ENCODE measurements at places on chromosomes 13 and 19.

- no peak for DNase-seq
These were observed 88.4 kb upstream of the ZNF492 start for GRCh38 chr19:22545751-22546150.

GRCh38 chr13:45595965-45596364 is 19.6 kb downstream of the ERICH6B start:
- DNase-seq, result no peak

- DNase-seq, result peak; percentile 69
These were observed at the start of gene ZFP82 for GRCh38 chr19:36418287-36419001. Gene ZFP82, minus strand, starts transcription at chr19:36418644. Its CDS starts 8,855 bp downstream, at chr19:36409789.

- no peak for DNase-seq
These were observed 52.5 kb upstream of the GAS6 start for GRCh38 chr13:113916330-113916815.

GRCh38 chr13:102993348-102993747 is 72.9 kb downstream of the SLC10A2 start:
- DNase-seq, result no peak

GRCh38 chr19:48351341-48351752 is 12.4 kb downstream of the TMEM143 start:
- peak; percentile 77 for DNase-seq

DNA sequence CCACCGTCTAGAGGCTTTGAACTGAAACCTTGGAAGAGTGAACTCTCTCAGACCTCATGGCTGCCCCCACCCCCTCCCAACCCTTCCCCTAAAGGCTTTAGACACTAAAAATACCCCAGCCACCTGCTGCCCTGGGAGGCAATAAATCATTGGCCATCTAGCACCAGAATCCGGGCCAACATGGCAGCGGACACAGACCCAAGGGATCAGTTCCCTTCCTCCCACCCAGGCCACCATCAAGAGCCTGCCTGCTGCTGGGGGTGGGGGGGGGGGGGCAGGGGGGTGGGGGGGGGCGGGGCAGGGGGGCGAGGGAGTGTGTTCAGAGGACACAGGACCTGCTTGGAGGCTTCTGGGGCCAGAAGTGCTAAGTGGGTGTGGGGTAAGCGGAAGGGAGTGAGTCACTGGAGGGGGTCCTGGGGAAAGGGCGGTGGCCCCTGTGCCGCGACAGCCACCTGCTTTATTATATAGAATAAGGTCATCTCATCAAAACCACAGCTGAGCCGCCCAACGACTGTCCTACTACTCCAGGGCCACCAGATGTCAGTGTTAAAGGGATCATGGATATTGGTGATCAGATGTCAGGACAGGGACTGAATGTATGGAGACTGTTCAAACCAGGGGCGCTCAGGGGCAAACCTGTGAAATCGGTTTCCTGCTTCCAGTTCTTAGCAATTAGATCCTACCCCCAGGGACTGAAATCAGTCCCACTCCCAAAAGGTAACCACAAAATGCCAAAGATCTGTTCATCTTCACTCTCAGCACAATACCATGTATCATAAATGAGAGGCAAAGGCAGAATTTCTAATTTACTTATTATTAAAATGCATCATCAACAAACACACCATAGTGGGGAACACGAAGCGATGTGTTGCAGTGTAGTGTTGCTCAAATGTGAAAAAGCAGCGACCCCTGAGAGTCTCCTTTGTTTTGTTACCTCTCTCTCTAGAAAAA is 24.3 kb downstream of the ARL11 start:
- no peak for DNase-seq

DNA sequence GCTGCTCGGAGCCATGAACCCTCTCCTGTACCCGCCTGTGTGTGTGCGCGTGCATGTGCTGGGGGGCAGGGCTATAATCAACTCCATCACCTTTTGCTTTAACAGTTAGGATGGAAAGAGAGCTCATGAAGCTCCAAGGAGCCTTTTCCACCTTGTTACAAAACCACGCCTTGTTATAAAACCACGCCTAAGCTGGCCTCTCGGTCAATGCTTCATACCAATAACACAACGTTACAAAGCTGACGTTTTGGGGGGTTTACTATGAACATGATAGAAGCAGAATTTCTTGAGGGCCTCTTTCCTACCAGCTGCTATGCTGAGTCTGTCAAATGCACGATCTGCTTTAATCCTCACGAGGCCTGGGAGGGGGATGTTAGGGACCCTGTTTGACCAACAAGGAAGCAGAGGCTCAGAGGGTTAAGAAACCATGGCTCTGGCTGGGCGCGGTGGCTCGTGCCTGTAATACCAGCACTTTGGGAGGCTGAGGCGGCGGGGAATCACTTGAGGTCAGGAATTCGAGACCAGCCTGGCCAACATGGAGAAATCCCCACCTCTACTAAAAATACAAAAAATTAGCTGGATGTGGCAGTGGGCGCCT is 11.9 kb downstream of the CAPS start:
- DNase-seq, result no peak

DNA sequence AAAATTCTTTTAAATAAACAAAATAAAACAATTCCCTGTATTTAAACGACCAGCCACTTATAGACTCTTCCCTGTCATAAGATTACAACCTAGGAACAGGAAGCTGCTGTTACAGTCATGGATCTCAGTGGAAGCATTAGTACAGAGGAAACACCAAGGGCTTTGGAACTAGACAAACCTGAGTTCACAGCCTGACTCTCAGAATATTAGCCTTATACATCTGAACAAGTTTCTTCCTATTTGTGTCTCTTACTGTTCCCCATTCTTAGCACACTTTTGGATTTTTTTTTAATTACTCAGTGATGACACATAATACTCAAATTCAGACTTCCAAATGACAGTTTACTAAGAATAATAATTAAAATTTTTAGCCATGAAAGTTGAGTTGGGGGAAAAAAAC is 46.1 kb downstream of the ZDHHC20 start:
- no peak for DNase-seq

GRCh38 chr19:48392860-48393558 is 459 bp upstream of the GRIN2D start:
- DNase-seq, result no peak

GRCh38 chr13:110347535-110348308 is 40.6 kb downstream of the COL4A2 start:
- no peak for DNase-seq

DNA sequence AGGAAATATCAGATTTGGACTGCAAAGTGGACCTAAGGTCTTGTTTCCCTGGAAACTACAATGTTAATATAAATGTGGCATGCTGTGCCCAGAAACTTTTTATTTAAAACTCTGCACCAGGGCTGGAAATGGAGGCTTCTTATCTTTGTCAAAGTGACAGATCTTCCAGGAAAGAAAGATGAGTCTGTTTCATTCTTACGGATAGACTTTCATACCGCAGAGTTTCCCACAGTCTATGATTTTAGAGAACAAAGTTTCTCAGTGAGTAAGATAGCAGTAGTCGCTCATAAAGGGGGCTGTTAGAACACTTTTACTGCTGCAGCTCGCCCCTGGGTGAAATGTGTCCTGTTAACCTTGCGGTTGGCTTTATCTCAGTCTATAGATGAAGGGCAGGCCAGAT is 6.7 kb downstream of the CLEC11A start:
- no peak for DNase-seq

DNA sequence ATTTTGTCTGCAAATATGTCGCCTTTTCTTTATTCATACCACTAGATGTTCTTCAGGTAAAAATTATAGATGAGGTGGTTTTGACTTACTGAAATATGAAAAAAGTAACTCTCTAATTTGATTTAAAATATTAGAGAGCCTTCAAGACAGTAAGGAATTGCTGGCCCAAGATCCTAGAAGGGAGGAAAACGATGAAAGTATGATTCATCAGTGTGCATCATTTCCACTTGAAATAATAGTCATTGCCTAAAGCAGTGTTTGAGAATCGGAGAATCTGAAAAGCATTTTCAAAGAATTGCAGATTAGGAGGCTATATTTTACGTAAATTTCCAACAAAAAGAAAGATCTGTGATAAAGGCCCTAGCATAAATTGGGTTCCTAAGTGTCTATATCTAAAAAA is 1707.9 kb upstream of the PRR20A start:
- no peak for DNase-seq

GRCh38 chr13:38180126-38180525 is 169.5 kb upstream of the UFM1 start:
- DNase-seq, result no peak

DNA sequence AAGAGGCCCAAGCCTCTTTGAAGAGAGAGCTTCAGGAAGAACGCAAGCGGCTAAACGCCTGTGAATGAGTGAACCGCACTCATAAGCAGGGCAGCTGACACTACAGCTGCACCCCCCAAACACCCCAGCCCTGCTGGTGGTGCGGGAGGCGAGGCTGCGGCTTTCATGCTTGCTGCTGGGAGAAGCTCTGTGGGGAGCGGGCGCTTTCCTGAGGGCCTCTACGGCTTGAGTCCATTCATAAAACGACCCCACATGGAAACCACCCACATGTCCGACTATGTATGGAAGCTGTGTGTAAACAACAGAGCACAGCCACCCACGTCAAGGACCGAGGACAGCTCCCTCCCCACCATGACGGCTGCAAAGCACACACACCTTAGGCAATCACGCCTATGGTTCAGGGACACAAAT is 5.5 kb downstream of the AP3D1 start:
- no peak for DNase-seq

GRCh38 chr19:10979951-10980381 is 19.1 kb downstream of the SMARCA4 start:
- peak; percentile 1 for DNase-seq

- no peak for DNase-seq
These were observed 3.9 kb downstream of the COG3 start for GRCh38 chr13:45468635-45469034.

DNA sequence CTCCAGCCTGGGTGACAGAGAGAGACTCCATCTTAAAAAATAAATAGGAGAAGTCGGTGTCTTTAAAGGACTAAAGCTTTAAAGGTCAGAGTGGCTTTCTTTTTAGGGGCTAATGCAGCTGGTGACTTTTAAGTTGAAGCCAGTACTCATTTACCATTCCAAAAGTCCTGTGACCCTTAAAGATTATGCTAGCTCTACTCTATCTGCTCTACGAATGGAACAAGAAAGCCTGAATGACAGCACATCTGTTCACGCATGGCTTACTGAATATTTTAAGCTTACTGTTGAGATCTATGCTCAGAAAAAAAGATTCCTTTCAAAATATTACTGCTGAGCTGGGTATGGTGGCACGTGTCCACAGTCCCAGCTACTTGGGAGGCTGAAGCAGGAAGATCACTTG is 16.4 kb downstream of the TDRD12 start:
- no peak for DNase-seq

DNA sequence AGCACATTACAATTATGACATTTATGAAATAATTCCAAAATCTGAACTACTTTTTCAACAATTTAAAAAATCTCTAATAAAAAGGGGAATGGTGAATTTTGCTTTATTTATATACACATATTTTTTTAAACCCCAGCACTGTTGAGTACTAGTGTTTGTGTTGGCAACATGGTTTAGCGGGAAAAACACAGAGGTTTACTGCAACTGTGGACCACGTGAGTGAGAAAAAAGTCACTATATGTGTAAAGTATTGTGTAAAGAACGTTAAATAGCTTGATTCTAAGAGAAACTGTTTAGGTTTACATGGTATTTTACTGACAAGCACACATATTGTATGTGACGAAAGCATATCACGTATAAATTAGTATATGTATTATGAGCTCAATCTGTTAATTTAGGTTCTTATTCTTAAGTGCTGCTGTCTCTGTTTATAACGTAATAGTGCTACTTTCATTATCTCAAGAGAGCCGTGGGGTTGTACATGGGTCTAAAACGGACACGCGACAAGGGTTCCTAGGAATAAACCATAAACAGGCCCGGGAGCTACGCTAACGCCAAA is 617 bp downstream of the SKA3 start:
- no peak for DNase-seq

GRCh38 chr19:8575467-8575997 is 1.7 kb downstream of the MYO1F start:
- DNase-seq, result peak; percentile 46

DNA sequence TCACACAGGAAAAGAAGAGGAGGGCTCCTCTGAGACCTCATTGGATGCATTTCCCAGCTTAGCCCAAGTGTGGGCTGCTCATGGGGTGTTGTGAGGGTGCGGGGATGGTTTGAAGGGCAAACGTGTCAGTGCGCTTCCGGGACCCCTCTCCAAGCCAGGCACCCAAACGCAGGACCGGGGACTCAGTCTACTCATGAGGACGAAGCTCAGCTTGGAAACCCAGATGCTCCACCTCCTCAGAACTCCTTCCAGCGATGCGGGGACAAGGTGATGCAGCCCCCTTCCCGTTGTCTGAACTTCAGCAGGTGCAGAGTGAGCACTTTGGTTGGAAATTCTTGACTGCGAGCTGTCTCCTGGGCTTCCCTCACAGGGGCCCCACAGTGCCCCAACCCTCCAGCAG is 33.1 kb upstream of the MTIF3 start:
- DNase-seq, result no peak

GRCh38 chr13:50979187-50979586 is 69.6 kb downstream of the RNASEH2B start:
- DNase-seq, result no peak

- DNase-seq, result no peak
These were observed 86.5 kb downstream of the TNFSF11 start for GRCh38 chr13:42660333-42660965.

DNA sequence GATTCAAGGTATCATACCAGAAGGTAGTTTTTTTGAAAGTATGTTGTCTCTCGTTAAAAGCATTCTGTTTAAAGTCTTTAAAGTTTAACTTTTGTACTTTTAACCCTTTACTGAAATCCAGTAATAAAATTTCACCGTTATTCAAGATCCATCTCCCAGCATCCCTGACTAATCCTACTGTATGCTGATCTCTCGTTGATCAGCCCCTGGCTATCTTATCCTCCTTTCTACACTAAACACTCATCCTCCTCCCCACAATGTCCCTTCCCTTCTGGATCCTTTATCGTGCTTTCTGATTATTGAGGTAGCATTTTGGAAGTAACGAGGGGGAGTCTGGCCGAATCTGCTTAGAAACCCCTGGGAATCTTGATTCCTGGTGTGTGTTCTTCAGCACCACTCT is 1.3 kb downstream of the TPP2 start:
- no peak for DNase-seq

DNA sequence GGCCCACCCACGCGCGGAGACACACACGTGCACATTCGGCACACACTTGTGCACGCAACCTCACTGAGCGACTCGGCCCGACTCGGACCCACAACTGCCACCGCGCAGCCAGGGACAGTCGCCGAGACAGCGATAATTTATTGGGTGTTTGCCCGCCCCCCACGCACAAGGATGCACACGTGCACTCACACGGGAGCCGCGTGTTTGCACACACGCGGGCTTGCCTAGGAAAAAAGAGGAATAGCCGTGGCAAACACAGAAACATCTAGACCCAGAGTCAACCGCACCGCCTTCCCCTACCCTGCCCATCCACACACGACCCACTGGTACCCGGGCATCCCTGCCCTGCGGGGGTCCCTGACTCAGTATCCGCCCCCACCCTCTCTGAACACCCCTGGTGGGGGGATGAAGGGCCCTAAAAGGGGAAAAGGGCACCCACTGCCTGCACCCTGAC is 1.1 kb upstream of the SSBP4 start:
- DNase-seq, result no peak

GRCh38 chr13:52383366-52383765 is 22.6 kb downstream of the THSD1 start:
- DNase-seq, result no peak

Data from stimulated activated naive CD4-positive, alpha-beta T cell treated with Interleukin-2 at 50 U/mL for 16 hours (primary cell).